Stimulated activated CD8-positive, alpha-beta memory T cell treated with anti-CD3 and anti-CD28 coated beads, Interleukin-2, amount 100 ng/mL, for 1 hour (primary cell): ENCODE measurements at places on chromosomes 4 and X.

GRCh38 chr4:139009702-139010101, 5.9 kb upstream of the NOCT start:
- no peak for DNase-seq

DNA sequence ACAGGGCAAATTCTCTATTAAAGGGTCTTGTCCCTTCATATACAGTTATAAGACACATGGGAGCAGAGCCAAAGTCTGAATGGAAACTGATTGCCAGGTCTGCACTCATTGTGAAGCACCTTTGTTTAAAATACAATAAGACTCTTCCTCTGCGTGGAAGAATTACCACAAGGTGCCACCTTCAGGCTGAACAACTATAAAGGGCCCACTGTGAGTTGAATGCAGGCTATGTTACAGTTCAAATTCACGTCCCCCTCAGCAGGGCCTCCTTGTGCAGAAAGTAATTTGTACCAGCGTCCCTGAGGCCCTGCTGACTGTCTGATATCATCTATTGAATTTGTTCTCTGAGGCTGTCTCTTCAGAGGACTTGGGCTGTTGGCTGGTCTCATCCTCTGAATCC, 225.8 kb upstream of the TEX13C start:
- DNase-seq, result no peak

- no peak for DNase-seq
Observed at GRCh38 chr4:3810111-3810680, 44.0 kb downstream of the ADRA2C start.

- DNase-seq, result no peak
Observed at GRCh38 chr4:126658411-126658810, 974.3 kb upstream of the INTU start.

DNA sequence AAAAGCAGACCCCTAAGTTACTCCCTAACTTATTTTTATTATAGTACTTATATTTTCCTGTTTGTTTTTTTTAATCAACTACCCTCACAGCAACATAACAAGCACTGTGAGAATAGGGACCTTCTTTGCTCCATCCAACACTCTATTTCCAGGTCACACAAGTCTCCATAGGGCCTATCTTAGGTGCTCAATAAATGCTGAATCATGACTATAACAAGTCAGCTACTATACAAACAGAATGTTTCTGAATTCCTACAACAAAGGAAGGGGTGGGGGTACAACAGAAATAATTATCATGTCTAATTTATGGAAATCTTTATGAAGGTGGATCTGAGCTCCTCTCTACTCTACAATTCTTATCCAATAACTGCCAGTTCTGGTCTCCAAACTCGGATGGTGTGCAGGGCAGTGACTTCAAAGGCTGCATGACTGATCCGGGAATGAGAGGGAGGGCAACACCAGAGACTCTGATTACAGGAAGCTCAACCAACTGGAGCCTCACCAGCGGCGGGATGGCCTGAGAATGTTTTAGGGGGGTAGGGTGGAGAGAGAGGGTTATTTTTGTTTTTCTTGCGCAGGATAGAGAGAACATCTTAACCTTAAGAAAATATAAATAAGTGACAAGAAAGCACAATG, 71.1 kb downstream of the HADH start:
- DNase-seq, result no peak

DNA sequence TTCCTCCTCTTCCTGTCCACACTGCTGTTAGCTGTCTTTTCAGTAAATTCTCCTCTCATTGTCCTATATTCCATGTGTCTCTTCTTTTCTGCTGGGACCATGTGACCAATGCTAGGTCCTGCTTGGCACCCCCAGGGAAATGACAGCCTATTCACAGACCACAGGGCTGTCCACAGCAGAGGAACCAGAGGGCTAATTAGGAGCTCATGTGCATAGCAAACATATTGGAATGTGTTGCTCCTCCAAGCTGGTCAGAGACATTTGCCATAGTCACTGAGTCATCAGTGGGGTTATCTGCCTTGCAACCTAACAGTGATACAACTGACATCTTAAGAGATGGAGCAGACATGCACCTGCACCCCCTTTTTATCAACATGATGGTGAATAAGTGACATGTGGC, 67.9 kb upstream of the PUDP start:
- no peak for DNase-seq

GRCh38 chr4:164501074-164501473, 252.9 kb upstream of the SMIM31 start:
- DNase-seq, result no peak

DNA sequence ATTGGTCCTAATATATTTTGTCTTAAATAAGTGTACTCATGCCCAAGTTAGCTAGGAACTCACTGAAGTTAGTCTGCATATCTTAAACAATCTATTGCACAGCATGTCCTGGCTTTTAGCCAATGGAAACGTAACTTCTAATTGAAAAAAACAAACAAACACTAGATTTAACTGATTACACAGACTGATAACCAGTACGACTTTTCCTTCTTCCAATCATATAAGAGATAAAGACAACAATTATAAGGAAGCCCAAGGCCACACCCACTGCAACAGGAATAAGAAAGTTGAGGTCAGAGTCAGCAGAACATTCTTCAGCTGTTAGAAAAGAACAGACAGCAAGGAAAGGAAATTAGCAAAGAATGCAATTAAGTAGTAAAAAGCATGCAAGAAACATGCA, 40.8 kb downstream of the LAMP2 start:
- no peak for DNase-seq

- DNase-seq, result no peak
Observed at GRCh38 chrX:38864165-38864564, 62.9 kb downstream of the MID1IP1 start.

DNA sequence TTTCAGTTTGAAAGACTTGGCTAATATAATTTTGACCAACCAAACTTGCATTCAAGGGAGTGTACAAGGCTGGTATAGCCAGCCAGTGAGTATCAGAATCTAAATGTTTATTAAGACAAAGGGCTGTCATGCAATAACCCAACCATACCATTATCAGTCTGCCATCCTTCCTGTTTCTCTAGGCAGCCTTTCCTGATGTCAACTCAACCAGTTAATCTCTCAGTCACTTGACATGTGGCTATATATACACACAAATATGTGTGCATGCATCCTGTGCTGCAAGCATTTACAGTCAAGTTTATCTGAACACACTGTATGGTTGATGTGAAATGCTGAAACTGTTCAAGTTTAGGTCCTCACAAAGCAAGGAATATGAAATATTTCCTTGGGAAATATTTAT, 17.2 kb downstream of the BTK start:
- DNase-seq, result no peak

GRCh38 chrX:2701600-2701999, 10.5 kb downstream of the CD99 start:
- no peak for DNase-seq

GRCh38 chrX:21912989-21913388, 27.5 kb upstream of the SMS start:
- DNase-seq, result no peak

DNA sequence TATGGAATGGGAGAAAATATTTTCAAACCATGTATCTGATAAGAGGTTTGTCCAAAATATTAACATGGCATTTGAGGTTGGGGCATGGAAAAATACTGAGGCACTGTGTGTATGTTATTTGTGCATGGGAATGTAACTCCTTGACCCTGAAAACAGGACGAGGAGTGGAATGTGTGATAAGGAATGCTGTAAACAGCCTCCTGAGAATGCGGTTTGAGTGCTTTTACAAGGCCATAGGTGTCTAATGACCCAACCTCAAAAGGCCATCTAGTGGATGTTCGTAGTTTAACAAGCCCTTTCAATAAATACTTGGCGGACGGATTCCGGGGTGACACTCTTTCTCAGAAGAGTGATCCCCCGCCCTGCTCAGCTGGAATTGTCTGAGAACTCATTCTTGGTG, 162.9 kb upstream of the USP9X start:
- DNase-seq, result no peak

DNA sequence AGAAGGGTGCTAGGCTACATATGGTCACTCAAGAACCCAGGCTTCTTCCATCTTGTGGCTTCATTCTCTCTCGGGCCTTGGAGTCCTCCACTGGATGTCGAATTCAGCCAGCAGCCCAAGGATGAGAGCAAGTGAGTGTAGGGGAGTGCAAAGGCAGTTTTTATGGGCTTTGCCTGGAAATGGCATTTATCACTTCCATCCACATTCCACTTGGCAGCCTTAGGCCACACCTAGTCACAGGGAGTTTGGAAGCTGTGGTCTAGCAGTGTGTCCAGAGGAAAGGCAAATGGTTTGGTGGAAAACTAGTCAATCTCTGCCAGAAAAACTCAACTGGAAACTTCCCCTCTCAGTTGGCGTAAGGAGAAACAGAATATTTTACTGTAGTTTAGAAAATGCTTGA, 59.0 kb downstream of the NHS start:
- no peak for DNase-seq

DNA sequence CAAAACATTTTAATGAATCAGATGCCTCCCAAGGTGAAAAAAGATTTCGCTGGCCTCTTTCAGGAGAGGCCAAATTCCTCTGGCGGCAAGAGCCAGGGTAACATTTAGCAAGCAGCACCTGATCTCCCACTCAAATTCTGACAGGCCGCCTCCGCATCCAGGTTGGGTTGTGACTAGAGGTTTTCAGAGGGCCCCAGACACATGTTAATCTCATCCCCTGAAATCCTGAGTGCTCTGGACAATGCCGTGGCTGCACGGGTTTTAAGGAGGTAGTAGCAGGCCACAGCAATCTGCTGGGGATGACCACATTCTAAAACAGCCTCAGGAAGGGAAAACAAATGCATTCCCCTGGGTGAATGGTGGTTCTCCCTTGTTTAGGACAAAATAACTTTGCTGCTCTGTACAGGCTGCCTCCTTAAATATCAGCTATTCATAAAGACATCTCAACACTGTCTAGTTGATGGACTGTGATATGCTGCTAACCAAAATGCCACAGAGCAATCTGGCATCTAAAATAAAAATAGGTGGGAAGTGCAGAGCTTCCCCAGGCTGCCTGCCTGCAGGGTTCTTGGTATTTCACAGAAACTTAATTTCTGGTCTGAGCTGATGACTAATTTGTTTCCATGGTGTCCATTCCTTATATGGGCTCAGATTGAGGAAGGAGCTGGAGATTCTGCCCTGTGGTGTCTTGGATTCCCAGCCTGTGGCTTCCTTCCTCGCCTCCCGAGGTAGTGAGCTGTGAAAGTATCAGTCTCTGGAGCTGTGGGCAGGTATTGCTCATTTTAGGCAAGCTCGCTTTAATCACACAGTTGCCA, 202.0 kb downstream of the DCLK2 start:
- DNase-seq, result no peak

- no peak for DNase-seq
Observed at GRCh38 chr4:132955146-132955545, 193.9 kb upstream of the PCDH10 start.

GRCh38 chr4:108772402-108772801, 9.5 kb upstream of the ETNPPL start:
- no peak for DNase-seq

DNA sequence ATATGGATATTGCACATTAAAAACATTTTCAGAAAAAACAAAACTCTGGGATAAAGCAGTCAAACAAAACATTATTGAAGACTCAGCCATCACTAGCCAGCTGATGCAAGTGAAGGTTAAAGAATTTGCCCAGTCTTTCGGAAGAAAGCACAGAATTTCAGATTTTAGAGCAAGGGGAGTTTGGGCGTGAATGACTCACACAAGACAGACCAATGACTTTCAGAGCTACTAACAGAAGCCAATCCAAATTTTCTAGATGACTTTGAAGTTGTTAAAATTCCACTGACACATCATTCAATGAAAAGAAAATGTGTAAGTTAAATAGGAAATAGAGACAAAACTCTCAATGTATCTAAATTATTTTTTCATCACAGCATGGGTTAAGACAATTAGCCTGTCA, 4.0 kb downstream of the MRFAP1L1 start:
- DNase-seq, result no peak

- DNase-seq, result no peak
Observed at GRCh38 chr4:122658377-122658776, 37.5 kb upstream of the IL21 start.

DNA sequence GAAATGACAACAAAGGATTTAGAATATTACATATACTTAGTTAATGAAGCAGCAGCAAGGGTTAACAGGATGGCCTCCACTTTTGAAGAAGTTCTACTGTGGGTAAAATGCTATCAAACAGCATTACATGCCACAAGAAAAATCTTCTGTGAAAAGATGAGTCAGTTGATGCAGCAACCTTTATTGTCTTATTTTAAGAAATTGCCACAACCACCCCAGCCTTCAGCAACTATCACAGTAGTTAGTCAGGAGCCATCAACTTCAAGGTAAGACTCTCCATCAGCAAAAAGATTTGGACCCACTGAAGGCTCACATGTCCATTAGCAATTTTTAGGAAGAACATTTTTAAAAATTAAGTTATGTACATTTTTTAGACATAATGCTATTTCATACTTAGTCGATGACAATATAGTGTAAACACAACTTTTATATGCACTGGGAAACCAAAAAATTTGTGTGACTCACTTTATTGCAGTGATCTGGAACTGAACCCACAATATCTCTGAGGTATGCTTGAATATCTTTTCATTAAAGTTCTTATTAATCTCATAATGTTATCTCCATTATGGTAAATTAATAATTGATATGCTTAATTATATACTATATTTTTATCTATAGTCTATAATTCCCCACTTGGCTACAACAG, 81.2 kb downstream of the SPCS3 start:
- DNase-seq, result no peak

DNA sequence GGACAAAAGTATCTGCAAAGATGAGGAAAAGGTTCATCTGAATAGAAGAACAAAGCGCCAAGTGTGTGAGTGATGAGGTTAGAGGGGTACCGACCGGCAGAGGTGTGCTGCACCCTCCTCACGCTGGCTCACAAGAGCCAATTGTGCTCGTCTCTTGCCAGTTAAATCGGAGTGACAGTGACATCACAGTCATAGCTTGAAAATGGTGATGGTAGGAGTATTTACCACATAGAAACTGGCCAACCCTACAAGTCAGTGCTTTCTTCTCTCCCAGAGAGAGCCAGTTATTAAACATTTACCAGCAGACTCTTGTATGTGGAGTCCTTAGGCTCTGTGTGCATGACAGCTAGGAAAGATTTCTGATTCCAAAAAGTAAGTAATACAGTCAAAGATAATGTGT, 32.4 kb downstream of the CLDN22 start:
- DNase-seq, result no peak

GRCh38 chr4:22877486-22878052, 184.8 kb downstream of the GBA3 start:
- no peak for DNase-seq

DNA sequence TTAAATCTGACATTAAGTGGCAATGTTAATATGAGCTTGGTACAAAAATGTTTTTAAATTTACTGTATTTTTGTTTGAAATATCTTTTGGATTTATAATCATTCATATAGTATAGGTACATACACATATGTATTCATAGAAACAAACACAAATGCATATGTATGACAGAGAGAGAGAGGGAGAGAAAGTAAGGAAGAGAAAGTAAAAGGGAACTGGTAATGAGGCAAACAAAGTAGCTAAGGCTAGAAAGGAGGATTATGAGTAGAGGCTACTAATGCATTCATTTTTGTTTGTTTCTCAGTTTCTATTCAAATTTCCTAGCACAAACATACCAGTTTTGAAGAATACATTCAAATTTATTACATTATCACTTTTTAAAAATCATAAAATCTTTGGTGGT, 132.4 kb downstream of the GLRA3 start:
- no peak for DNase-seq
